Kasumi-1 (cell line): ENCODE measurements at places on chromosomes 12 and 14.

DNA sequence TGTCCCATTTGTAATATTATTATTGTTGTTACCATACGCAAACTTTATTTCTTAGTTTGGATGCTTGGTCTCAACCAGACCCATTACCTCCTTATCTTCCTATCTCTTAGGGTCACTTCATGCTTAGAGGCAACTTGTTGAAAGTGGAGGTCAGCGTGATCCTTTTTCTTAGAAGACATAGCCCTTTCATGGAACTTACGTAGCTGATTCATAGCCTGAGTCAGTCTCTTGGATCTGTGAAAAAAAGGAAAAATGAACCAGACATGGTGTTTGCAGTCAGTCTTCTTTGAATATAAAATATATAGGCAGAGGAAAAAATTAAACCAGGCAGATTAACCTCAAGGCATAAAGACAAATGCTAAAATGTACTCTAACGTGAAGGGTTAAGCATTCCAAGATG lies 613.7 kb downstream of the DIO2 start:
- no peak for DNase-seq

DNA sequence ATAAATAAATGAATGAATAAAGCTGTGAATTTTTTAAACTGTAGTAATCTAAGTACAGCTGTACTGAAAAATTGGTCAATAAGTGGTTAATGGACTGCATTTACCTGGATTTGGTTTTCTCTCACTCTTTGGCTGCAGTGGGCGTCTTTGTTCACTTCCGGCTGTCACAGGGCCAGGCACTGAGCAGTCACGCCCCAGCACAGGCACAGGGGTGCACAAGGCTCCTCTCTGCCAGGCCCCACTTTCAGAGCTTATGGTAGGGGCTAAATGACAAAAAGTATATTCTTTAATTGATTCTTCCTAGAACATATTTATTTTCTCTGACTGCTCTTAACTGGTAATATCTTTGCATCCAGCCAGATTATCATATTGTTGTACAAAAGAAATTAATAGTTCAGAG lies 70.6 kb upstream of the DYNC1H1 start:
- DNase-seq, result no peak

DNA sequence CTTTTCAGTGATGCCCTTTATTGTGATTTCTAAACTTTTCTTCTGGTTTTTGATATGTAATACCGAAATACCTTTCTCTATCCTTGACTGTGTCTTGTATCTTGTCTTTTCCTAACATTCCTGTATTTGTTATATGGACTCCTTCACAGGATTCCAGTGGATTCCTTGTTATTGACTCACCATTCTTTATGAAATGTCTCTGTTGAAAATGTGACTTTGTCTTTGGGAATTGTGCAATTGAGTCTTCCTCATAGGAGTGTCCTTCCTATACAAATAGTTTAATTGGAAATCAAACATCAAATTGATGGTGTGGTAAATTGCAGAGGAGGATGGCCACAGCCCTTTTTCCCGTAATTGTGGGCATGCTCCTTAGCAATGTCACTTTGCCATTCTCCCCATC lies 296.6 kb upstream of the KITLG start:
- no peak for DNase-seq

DNA sequence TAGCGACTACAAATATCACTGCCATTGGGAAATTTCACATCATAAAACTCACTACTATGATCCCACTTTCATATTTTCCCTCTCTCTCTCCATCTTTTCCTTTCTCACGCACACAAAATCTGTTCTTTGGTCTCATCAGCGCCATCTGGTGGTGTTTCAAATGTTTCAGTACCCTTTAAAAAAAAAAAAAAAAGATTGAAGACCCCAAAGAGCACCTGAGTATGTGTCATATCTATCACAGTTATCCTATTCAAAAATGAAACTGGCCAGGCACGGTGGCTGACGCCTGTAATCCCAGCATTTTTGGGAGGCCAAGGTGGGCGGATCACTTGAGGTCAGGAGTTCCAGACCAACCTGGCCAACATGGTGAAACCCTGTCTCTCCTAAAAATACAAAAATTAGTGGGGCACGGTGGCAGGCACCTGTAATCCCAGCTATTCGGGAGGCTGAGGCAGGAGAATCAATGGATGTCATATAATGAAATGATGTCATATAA lies 72.4 kb downstream of the TTC9 start:
- peak; percentile 54 for DNase-seq
